ENCODE measurements at places on chromosomes 6 and 20.

- H3K36me3 ChIP-seq = peaks cover 3% of the 10 kb centered on the region
- peaks cover 32% of the 10 kb centered on the region for H3K4me1 ChIP-seq
- peaks cover 85% of the 10 kb centered on the region for H3K27me3 ChIP-seq
- DNase-seq = no peak
Observed at GRCh38 chr6:112237066-112237465, 17.3 kb downstream of the LAMA4 start.

- no peak for DNase-seq
- peaks cover 31% of the 10 kb centered on the region for H3K27me3 ChIP-seq
- no peaks in the 10 kb centered on the region for H3K36me3 ChIP-seq
Observed at GRCh38 chr6:7261852-7262461, 51.0 kb downstream of the SSR1 start.

GRCh38 chr6:139905404-139906052, 531.1 kb upstream of the CITED2 start:
- H3K4me3 ChIP-seq = no peak overlapping the region
- DNase-seq = no peak
- no peak overlapping the region for H3K27ac ChIP-seq
- no peaks in the 10 kb centered on the region for H3K27me3 ChIP-seq

GRCh38 chr6:90375681-90376439, 79.2 kb upstream of the BACH2 start:
- no peak overlapping the region for H3K4me3 ChIP-seq
- no peaks in the 10 kb centered on the region for H3K36me3 ChIP-seq
- peaks cover 4% of the 10 kb centered on the region for H3K4me1 ChIP-seq
- DNase-seq = no peak

GRCh38 chr6:18497006-18497405, 109.9 kb downstream of the RNF144B start:
- peaks cover 1% of the 10 kb centered on the region for H3K4me1 ChIP-seq
- H3K27ac ChIP-seq = no peak overlapping the region
- H3K36me3 ChIP-seq = no peaks in the 10 kb centered on the region
- DNase-seq = no peak

DNA sequence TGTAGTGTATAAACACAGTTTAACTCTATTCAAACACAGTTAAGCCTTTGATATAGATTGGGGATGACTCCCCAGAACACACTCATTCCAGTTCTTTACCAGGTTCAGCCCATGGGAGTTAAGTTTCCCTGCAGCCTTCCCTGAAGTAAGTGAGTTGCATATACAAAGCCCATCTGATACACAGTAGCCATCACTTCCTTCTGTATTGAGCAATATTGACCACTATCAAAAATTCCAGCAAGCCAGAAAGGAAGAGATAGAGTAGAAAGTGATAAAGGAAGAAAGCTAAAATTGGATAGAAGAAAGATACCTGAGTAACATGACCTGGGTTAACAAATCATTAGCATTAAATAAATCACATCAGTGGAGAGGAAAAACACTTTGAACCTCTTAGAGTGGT, 34.6 kb downstream of the DEFB114 start:
- no peaks in the 10 kb centered on the region for H3K36me3 ChIP-seq
- no peaks in the 10 kb centered on the region for H3K4me1 ChIP-seq
- no peak for DNase-seq
- H3K27ac ChIP-seq = no peak overlapping the region
- H3K27me3 ChIP-seq = no peaks in the 10 kb centered on the region

DNA sequence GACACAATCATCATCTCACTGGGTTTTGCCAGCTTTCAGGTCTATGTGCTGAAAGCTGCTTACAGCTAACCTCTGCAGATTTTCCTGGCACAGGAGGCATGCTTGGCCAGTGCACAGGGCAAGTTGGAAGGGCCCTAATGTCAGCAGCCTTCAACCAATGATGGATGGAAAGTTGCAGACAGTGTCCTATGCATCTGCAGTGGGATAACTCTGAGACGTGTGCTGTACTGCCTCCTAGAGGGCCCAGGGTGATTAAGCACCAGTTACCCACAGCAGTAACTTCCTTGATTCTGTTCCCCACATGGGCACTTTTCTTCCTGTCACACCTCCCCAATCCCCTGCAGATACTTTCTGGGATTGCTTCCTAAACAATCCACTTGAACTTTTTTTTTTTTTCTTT, 38.6 kb downstream of the OVOL2 start:
- H3K27me3 ChIP-seq = no peaks in the 10 kb centered on the region
- H3K4me3 ChIP-seq = no peak overlapping the region
- no peaks in the 10 kb centered on the region for H3K36me3 ChIP-seq
- H3K27ac ChIP-seq = no peak overlapping the region
- no peak for DNase-seq

GRCh38 chr20:40397467-40397866, 291.6 kb downstream of the MAFB start:
- no peak overlapping the region for H3K4me3 ChIP-seq
- H3K27me3 ChIP-seq = no peaks in the 10 kb centered on the region
- H3K4me1 ChIP-seq = no peaks in the 10 kb centered on the region
- no peaks in the 10 kb centered on the region for H3K36me3 ChIP-seq

- H3K27ac ChIP-seq = no peak overlapping the region
- no peak for DNase-seq
- no peak overlapping the region for H3K4me3 ChIP-seq
Observed at GRCh38 chr20:34355427-34355826, 7.6 kb upstream of the ITCH start.

DNA sequence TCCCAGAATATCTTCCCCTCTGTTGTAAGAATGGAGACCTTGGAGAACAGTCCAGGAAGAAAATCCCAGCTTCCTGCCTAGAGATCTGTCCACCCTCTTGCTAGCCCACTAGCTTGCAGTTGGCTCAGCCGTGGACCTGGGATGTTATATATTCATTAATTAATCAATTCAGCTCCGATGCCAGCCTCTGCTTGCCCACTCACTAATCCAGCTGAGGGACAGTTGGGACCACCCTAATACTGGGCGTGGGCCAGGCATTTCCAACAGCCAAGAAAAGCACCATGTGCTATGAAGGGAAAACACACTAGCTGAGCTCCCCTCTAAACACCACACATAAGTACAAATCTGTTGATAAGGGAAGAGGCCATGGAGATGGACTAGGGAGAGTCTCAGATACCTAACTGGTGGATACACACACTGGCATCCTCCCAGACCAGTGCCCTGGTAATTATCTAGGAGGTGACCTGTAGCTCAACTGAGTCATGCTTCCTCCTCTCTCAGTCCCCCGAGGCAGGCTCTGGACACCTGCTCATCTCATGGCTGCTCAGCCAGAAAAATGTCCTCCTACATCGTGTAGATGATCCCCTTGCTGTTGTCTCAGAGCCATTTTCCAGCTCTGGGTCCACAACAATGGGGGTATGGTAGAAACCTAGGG, 78.9 kb downstream of the ANKRD60 start:
- no peaks in the 10 kb centered on the region for H3K4me1 ChIP-seq
- no peak overlapping the region for H3K27ac ChIP-seq
- DNase-seq = no peak
- no peaks in the 10 kb centered on the region for H3K36me3 ChIP-seq
- H3K4me3 ChIP-seq = no peak overlapping the region

- no peak overlapping the region for H3K4me3 ChIP-seq
- DNase-seq = no peak
- peaks cover 53% of the 10 kb centered on the region for H3K27me3 ChIP-seq
- H3K36me3 ChIP-seq = no peaks in the 10 kb centered on the region
Observed at GRCh38 chr6:151276112-151276740, 36.5 kb downstream of the AKAP12 start.

GRCh38 chr6:109738255-109738654, 47.2 kb downstream of the FIG4 start:
- no peak overlapping the region for H3K4me3 ChIP-seq
- no peak overlapping the region for H3K27ac ChIP-seq
- no peaks in the 10 kb centered on the region for H3K4me1 ChIP-seq
- H3K36me3 ChIP-seq = peaks cover 7% of the 10 kb centered on the region
- no peaks in the 10 kb centered on the region for H3K27me3 ChIP-seq
- no peak for DNase-seq

DNA sequence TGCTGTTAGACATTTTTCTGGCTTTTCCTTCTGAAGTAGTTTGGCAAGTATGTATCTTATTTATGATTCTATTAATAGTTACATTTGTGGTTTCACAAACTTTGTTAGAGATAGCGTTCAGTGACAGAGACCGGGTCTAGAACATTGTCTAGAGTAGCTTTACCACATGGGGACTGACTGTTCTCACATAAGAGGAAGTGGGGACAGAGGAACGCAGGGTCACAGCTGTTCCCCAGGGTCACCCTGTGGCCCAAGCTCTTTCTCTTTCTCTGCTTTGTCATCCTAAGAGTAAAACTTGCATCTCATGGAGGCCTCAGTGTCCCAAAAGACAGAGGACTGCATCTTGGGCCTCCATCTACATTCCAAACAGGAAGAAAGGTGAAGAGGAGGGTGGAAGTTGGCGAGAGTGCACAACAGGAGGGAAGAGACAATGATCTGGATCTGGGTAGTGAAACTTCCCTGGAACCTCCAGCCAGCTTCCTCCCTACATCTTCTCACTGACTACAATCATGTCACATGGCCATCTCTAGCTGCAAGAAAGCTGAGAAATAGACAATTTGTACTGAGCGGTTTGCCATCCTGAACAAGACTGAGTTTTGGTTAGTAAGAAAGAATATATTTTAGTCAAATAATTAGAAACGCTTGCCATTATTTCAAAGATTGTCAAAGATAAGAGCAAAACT, 645.8 kb upstream of the ARID1B start:
- no peaks in the 10 kb centered on the region for H3K27me3 ChIP-seq
- H3K36me3 ChIP-seq = no peaks in the 10 kb centered on the region
- H3K27ac ChIP-seq = no peak overlapping the region
- H3K4me3 ChIP-seq = no peak overlapping the region

GRCh38 chr6:27977387-27977786, 20.3 kb downstream of the OR2B6 start:
- H3K4me1 ChIP-seq = no peaks in the 10 kb centered on the region
- H3K27ac ChIP-seq = no peak overlapping the region
- H3K27me3 ChIP-seq = peaks cover 27% of the 10 kb centered on the region
- no peaks in the 10 kb centered on the region for H3K36me3 ChIP-seq

- H3K27ac ChIP-seq = peak overlapping the region; percentile 86
- H3K4me3 ChIP-seq = peak overlapping the region; percentile 66
- peaks cover 27% of the 10 kb centered on the region for H3K4me1 ChIP-seq
- peaks cover 11% of the 10 kb centered on the region for H3K36me3 ChIP-seq
Observed at GRCh38 chr6:167047554-167047953, 48.4 kb downstream of the CEP43 start.

GRCh38 chr6:138345565-138346285, 32.0 kb upstream of the SMIM28 start:
- H3K27me3 ChIP-seq = peaks cover 43% of the 10 kb centered on the region
- no peaks in the 10 kb centered on the region for H3K4me1 ChIP-seq
- DNase-seq = no peak
- no peak overlapping the region for H3K4me3 ChIP-seq
- no peak overlapping the region for H3K27ac ChIP-seq

DNA sequence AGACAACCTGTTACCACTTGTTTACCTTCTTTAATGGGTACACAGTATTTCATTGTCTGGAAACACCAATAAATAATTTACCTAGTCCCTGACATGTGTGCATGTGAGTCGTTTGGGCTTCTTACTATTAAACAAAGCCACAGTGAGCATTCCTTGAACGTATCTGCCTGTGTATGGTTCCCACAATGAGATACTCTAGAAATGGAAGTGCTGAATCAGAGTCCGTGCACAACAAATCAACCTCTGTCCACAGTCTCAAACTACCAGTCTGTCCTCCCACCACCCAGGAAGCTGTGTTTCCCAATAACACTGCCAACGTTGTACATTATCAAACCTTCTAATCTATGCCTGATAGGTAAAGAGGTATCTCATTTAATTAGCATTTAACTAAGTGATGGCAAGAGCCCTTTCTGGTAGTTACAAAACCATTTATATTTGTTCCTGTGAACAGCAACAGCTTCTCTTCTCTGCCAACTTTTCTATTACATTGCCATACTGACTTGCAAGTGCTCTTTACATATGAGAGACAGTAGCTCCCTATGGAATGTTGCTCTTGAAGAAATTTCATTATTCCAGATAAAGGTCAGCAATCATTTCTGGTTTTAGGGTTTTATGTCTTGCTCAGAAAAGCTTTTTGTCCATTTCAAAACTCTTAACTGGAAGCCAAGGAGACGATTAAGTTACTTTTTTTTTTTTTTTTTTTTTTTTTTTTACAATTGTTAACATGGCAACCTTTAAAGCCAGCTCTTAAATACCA, 14.7 kb downstream of the JAG1 start:
- DNase-seq = no peak
- no peak overlapping the region for H3K27ac ChIP-seq
- no peaks in the 10 kb centered on the region for H3K36me3 ChIP-seq
- H3K27me3 ChIP-seq = peaks cover 52% of the 10 kb centered on the region

DNA sequence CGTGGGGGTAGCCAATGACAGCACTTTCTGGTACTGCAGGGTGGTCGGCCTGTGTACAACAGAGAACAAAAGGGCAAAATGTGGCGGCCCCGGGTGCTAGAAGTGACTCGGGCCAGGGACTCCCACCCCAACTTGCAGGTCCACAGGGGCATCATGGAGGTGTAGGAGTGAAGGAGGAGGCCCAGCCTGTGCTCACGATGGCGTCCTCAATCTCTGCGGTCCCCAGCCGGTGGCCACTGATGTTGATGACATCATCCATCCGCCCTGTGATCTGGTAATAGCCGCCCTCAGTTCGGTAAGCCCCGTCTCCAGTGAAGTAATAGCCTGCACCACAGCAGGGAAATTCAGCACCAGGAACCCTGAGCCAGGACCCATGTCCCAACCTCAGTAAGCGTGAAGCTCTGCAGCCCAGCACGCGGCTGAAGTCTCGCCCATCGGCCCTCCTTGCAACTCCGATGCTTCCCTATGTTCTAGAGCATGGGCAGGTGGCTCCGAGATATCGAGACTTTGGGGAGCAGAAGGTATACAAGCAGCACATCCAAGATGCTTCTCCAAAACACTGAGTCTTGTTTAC, 20.2 kb upstream of the APMAP start:
- H3K4me3 ChIP-seq = no peak overlapping the region
- DNase-seq = peak; percentile 26
- no peaks in the 10 kb centered on the region for H3K27me3 ChIP-seq
- H3K4me1 ChIP-seq = peaks cover 14% of the 10 kb centered on the region

DNA sequence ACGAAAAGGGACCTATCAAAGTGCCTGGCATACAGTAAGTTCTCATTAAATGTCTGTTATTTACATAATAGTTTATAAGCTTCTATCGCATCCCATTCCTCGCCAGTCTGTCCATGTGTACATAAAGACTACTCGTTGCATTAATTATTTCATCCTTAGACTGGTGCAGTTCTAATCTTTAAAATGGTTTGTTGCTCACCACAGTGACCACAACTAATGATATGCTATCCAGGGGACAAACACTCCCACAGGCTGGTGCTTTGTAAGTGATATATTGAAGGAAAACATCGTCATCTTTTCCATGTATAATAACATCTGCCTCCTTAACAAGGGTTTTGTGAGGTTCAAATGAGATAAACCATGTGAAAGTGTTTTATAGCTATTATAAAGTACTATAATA, 39.0 kb upstream of the HBS1L start:
- peaks cover 11% of the 10 kb centered on the region for H3K36me3 ChIP-seq
- H3K27me3 ChIP-seq = no peaks in the 10 kb centered on the region
- H3K4me1 ChIP-seq = peaks cover 61% of the 10 kb centered on the region
- H3K4me3 ChIP-seq = no peak overlapping the region
- H3K27ac ChIP-seq = no peak overlapping the region

Data from activated CD8-positive, alpha-beta memory T cell treated with anti-CD3 and anti-CD28 coated beads, Interleukin-2, amount 10 ng/mL, durations not matched to agents 7 days and 5 days (primary cell).